GM13977 (cell line): ENCODE measurements at places on chromosomes 7 and 10.

DNA sequence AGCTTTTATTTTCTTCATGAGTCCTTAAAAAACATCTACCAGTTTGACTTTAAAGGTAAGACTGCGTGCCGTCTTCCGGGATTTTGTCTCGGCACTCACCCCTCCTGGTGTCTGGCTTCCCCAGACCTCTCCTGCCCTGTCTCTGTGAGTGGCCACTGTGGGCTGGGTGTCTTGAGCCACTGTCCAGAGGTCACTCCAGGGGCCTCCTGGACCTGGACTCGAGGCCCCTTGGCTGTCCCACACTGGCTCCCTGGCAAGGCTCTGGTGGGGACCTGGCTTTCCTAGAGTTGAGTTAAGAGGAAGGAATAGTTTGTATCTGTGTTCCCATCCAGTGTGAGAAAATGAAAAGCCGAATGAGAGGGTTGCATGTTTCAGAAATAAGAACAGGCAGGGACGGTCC is 95.5 kb downstream of the NKX6-2 start:
- no peak for DNase-seq

- no peak for DNase-seq
These were observed 342.3 kb upstream of the BMPER start for GRCh38 chr7:33562996-33563395.

GRCh38 chr10:20817646-20818045 is 79.5 kb downstream of the NEBL start:
- DNase-seq = no peak

DNA sequence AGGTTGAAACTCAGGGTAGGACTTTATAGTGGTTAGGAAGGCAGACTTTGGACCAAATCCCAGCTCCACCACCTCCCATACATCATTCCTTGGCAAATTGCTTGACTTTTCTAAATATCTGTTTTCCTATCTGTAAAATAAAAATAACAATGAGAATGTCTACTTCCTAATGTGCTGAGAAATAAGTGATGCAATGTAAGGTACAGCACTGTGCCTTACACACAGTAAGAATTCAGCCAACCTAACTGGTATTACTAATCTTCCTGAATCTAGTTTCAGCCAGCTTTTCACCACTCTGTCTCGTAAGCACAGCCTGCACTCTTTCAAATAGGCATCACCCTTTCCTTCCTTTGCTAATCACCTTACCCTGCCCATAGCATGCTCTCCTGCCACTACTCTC is 9.7 kb downstream of the PRLHR start:
- DNase-seq = no peak

DNA sequence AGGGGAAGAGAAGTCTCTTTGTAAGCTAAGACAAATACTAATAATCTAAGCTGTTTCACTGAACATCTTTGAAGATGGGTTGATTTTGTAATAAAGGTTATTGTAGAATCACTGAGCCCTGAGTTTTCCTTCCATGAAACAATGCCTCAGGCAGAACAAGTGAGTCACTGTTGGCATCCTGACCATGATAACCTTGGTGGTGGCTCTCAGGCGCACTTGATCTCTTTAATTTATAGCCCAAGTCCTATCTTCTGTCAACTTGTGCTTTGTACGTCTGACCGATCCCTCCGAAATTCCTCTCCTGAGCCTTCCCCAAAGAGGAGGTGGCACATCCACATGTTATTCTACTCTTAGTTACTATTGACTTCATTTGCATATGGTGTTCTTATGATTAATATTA is 812.9 kb downstream of the REEP3 start:
- DNase-seq = no peak

DNA sequence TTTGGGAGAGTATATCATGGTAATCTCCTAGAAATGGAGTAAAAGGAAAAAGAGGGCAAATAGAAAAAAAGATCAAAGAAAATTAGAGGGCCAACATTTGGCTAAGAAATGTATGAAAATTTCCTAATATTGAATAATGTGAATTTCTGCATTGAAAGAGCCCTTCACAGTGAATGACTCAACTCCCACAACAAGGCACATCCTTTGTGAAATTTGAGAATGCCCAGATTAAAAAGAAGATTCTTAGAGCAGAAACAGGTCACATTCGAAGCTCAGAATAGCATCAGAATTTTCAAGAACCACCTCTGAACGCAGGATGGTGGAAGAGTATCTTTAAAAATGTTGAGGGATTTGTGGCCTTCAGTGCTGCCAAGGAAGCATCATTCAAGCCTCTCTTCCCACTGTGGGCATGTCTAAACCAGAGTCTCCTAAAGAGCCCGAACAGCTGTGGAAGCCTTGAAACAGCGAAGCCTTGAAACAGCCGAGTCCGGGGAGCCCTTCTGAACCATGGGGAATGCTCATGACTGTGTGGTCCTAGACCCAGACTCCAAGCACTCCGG is 43.6 kb downstream of the GUSB start:
- no peak for DNase-seq

- DNase-seq = no peak
These were observed 292.9 kb downstream of the FZD1 start for GRCh38 chr7:91556956-91557650.

DNA sequence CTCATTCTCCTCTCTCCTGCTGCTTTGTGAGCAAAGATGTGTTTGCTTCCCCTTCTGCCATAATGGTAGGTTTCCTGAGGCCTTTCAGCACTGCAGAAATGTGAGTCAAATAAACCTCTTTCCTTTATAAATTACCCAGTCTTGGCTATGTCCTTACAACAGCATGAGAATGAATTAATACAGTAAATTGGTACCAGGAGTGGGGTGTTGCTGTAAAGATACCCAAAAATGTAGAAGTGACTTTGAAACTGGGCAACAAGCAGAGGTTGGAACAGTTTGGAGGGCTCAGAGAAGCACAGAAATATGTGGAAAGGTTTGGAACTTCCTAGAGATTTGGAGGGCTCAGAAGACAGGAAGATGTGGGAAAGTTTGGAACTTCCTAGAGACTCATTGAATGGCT is 388.7 kb upstream of the GHITM start:
- no peak for DNase-seq

GRCh38 chr10:8035641-8036470 is 18.6 kb upstream of the GATA3 start:
- no peak for DNase-seq

DNA sequence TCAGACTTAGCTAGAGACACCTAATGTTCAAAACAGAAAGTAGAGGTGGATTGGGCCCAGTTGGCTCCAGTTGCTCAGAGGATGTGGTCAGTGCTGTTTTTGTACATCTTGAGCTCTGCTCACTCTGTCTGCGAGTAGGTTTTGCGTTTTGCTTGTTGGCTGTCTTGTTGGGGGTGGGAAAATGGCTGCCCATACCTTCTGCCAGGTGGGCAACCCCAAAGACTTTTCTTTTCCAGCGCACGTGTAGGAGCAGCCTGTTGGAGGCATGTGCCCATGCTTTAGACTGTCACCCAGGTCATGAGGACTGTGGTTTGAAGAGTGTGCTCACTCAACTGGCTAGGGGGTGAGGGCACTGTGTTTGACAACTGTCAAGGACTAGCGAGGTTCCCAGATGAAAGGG is 73.9 kb downstream of the KAT6B start:
- DNase-seq = peak; percentile 27

- no peak for DNase-seq
These were observed 424.9 kb downstream of the CALN1 start for GRCh38 chr7:71987200-71987767.

GRCh38 chr10:114418109-114418508 is 13.8 kb upstream of the AFAP1L2 start:
- no peak for DNase-seq

DNA sequence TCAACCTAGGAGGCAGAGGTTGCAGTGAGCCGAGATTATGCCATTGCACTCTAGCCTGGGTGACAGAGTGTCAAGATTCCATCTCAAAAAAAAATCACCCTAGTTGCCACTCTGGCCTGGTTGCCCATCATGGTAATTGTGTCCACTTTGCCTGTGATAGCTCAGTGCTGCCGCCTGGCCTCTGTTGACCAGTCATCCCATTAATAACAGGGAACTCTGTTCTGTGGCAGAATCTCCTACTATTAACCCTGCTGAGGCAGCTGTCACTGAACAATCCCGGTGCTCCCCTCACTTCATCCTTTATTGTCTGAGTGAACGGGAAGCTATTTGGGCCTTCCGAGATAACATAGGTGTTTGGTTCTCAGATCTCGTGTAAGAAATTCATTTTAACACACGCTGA is 14.6 kb downstream of the ZNF3 start:
- no peak for DNase-seq

DNA sequence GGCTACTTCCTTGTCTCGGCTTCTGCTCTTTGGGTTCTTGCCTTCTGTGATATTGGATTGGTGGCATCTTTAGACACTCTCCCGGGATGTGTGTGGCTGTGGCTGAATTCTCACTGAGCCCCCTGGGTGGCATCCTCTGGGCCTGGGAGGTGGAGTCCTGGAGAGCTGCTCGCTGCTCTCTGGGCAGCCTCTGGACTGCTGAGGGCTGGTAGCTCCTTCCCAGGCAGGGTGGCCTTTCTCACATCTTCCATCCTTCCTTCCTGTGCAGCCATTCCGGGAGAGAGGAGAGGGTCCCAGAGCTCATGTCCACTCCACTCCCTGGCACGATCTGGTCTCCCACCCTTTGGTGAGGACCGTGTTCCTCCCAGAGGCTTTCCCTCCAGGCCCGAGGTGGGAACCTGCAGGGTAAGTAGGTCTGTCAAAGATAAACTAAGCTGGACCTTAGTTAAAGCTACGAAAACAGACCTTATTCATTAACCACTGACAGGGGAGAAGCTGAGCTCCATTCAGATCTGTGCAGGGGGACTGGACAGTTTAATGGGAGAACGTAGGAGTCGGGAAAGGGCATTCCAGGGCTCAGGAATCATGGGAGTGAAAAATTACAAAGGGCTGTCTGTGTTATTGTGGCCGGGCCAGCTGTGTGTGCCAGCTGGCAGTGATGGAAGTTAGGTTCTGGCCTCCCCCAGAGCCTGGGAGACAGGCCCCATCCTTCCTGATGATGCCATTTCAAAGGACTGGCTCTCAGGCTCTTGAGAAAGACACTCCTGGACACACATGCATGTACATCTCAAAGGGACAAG is 8.7 kb downstream of the ATP6V0E2 start:
- peak; percentile 3 for DNase-seq

DNA sequence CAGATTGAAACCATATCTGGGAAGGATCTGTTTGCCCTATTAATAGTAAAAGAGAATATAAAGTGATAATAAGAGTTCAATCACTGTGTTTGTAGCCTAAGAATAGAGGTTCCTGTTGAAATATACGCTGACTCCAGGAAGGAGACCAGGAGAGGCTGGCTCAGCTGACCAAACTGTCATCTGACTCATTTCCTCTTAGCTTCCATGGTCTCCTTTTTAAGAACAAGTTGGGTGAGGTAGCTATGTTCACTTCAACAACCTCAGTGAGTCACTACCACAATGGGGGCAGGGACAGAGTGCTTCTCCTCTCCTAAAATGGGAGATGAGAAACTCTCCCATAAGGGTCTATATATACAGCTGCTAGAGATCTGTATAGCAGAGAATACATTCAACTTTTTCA is 543.3 kb downstream of the CALN1 start:
- no peak for DNase-seq
